D721Med (cell line): ENCODE measurements at places on chromosomes 7 and 10.

GRCh38 chr10:126114884-126115555 is 218.7 kb downstream of the FANK1 start:
- DNase-seq: no peak

DNA sequence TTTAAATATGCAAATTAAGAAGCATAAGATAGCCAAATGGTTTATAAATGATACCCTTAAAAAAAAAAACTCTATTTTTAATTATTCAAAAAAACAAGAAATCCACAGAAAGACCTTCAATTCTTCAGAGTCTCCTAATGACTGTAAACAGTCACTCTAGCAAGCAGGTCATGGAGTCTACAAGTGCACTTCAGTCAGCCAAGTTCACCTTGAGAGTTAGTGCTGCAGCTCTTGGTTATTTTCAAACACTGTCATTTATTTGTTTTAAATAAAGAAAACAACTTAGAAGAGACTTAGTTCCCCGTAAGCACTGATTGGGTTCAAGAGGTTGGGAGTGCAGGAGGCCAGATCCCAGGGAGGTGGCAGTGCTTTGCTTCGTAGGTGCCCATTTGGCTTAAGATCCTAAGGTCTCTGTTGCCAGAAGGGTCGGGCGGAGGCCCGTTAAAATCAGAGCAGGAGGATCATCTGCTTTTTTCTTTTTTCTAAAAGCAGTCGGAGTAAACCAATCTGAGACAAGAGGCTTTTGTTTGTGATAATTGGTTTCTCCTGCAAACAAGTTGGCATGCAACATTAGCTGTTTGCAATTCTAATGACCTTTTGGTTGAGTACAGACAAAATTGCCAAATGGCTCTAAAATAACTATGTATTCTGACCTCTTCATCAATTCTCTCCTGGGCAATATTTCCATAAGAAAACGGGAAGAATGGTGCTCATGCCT is 86.4 kb upstream of the ELMO1 start:
- DNase-seq: no peak

GRCh38 chr7:30845426-30846135 is 66.1 kb upstream of the AQP1 start:
- DNase-seq: no peak

DNA sequence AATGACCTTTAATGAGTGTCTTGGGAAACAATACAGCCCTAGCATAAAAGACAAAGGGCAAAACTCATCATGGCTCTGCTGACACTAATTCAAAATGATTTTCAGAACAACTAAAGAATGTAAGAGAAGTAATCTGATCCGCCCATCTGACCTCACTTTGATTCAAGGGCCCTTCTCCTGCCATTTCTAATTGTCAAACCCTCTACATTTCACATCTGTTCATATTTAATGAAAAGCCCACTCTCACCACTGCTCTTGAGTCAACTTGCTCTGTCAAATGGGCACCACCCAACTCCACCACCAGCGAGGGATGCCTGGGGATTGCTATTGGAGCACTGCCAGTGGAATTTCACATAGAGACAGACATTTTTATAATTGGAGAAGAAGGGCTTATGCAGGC is 639.2 kb downstream of the KCNMA1 start:
- DNase-seq: no peak

DNA sequence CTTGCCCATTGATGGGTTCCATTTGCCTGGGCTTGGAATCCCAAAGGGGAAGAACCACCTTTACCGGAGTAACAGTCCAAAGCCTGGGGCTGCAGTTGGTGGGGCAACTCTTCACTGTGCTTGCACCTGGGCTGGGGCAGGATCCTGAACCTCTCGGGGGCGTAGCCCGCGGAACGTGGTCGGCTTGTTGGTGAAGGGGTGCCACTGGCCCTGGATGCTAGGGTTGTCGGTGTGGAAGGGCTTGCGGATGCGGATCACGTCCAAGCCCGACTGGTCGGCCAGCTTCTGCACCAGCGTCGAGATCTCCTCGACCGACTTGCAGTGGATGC is 710 bp downstream of the MRPL43 start:
- DNase-seq: no peak

DNA sequence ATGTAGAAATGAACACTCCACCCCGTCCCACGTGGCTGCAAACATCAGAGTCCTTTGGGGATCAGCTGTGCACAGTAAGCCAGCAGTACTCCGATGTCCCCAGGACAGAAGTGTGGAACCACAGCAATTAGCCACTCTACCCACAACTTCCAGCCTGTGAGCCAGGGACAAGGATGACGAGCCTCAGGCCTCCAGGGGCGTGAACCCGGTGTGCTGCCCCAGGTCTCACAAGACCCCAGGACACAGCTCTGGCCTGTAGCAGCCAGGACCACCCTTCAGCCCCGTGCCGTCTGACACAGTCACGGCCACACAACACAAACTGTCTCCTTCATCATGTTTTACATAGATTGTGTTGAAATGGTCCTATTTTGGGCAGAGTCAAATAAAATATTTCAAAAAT is 113.0 kb upstream of the DIP2C start:
- DNase-seq: no peak

DNA sequence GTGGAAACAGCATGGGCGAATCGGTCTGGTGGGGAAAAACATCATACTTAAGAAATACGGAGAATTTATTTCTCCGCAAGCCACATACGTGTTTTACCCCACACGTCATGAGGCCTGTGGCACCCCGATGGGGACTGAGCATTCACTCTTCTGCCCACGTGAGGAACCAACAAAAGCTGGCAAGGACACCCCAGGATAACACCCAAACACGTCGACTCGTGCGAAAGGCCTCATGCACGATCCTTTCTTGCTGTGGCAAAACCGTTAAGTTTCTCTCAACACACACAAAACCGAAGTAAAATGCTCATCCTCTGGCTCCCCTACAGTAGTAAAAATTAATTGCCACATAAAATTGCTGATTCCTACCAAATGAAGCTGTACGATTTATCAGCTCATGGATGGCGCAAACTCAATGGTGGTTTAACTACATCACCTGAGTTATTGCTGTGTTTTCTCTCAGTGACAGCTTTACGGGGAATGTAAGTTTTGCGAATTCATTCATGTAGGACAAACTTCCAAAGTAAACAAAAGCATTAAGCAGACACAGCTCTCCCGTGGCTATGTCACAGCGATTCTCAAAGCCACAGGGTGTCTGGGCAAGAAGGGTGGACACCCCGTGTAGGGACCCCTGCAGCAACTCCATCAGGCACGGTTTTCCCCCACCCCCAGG is 97.0 kb downstream of the CTBP2 start:
- DNase-seq: no peak

DNA sequence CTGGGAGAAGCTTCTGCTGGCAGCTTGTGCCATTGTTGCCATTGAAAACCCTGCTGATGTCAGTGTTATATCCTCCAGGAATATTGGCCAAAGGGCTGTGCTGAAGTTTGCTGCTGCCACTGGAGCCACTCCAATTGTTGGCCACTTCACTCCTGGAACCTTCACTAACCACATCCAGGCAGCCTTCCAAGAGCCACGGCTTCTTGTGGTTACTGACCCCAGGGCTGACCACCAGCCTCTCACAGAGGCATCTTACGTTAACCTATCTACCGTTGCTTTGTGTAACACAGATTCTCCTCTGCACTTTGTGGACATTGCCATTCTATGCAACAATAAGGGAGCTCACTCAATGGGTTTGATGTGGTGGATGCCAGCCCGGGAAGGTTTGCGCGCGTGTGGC is 220.7 kb downstream of the ADK start:
- no peak for DNase-seq

GRCh38 chr10:68572151-68572550 is 12.0 kb downstream of the TET1 start:
- DNase-seq: no peak

DNA sequence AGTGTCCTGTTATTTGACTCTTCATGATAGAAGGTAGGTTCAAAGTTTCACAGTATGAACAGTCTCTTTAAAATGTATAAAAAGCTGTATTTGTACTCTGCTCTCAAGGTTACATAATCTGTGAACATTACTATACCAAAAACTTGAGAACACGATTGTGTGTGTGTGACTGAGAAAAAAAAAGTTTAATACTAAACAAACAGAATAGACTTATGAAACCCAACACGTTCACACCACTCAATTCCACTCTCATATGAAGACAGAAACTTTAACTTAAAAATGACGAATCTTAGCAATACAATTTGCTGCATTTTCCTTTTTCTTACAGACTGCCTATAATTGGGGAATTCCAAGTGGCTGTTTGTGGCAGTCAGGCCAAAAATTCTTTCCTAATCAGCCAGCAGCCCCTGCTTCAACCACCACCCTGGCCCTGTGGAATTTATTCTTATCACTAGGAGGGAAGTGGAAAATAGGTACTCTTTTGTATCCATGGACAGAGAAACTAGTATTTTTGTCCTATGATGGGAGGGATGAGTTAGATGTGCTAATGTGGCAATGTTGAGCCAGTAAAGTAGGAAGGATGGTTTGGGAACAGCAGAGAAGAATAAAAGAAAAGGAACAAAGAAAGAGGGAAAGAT is 42.8 kb downstream of the MINDY3 start:
- DNase-seq: no peak

- no peak for DNase-seq
Measured at GRCh38 chr10:130938051-130938450, 373.5 kb downstream of the TCERG1L start.

DNA sequence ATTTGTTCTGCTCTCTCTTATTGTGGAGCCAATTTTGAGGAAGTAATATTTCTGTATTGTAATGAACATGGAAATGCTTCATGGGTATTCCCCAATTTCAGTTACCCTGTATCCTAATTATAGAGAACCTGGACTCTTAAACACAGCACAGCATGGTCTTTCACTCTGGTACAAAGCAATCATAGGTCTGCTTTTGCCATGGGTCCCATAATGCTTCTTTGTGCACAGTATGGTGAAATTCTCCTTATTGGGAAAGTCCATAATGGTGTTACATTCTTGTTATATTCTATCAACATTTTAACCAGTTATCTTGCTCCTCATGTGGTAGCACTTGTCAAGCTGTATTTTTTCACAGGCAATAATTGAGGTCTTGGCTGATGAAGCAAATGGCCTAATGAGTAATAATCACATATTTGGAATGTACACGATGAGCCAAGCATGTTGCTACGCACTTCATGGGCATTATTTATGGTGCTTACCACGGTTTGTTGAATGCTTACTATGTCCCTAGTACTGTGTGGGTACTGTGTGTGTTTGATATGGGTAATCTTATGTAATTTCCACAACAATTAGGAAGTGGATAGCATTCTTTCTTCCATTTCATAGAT is 42.9 kb downstream of the PRKG1 start:
- DNase-seq: no peak

GRCh38 chr7:69682518-69682917 is 84.2 kb downstream of the AUTS2 start:
- DNase-seq: no peak

- no peak for DNase-seq
Measured at GRCh38 chr7:135755351-135755753, 6.7 kb upstream of the FAM180A start.

GRCh38 chr10:33229252-33229948 is 105.1 kb downstream of the NRP1 start:
- DNase-seq: no peak

GRCh38 chr10:124066781-124067714 is 26.4 kb downstream of the CHST15 start:
- no peak for DNase-seq

GRCh38 chr7:22586786-22587140 is 86.8 kb upstream of the STEAP1B start:
- DNase-seq: no peak

DNA sequence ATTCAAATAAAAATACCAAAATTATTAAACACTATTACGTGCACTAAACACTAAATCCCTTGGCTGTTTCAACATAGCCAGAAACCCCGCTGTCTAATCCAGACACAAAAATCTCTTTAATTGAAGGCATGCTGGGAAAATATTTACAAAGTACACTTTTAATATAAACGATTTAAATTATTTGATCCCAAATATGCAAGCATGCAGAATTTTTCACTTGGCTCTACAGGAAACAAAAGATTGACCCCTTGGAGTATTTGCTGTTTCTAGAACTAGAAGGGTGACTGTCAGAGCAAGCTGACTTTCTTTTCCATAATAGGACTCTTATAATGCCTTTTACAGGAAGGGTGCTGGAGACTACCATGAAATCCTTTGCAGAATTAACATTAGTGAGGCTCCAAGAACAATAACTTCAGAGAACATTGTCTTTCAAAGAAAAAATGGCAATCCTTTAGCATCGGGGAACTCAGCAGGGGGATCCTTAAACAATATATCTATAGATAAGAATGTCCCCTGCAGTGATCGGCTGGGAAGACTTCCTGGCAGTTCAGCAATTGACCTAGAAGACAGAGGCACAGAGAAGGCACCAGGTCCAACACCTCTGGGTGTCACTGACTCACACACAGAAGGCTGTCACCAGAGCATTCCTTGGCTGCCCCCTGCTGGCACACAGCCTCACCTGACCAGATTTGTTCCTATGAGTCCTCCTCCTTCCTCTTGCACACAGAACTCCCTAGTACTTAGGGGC is 55.8 kb upstream of the MRLN start:
- no peak for DNase-seq

DNA sequence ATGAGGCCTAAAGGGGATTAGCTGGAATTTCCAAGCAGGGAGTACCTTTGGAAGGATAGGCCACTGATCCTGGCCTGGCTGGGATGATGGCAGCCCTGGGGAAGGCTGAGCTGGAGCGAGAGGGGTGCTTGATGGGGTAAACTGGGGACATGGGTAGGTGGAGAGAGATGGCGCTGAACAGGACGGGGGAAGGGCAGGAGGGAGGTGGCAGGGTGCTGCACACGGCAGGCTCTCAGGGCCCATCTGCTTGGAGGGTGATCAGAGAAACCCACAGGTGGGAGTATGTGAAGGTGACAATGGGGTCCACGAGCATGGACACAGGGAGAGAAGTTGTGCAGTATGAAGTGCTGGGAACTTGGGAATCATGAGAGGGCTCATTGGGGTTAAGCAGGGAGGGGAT is 10.3 kb downstream of the MAT1A start:
- DNase-seq: no peak

DNA sequence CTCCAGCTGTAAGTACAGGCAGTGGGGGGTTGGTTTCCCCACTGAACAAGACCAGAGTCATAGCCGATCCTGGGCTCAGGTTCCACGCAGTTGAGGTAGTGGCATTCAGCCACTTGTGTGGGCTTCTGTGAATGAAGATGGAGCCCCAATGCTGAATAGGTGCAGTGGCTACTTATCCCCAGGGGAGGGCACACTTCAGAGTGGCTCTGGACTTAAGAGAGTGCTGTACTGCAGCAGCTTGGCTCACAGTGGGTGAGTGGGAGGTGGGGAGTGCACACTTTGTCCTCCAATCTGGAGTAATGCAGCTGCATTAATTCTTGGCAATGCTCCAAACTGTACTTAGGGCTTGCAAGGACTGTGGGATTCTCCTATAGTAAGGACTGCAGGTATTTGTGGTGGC is 81.9 kb downstream of the BUB3 start:
- DNase-seq: no peak

- no peak for DNase-seq
Measured at GRCh38 chr7:31948029-31948428, 122.2 kb downstream of the PDE1C start.

GRCh38 chr10:96988426-96988825 is 156.3 kb downstream of the LCOR start:
- DNase-seq: no peak

GRCh38 chr7:158491094-158491493 is 96.5 kb downstream of the PTPRN2 start:
- no peak for DNase-seq

GRCh38 chr7:96200740-96201139 is 121.2 kb downstream of the SLC25A13 start:
- no peak for DNase-seq
